ENCODE measurements at places on chromosomes 3 and 15. TPM values are rescaled to one million over a fixed set of nuclear protein-coding genes. Genes with fewer than 3 reads are reported as not detected.

Gene C3orf20
- not detected for total RNA-seq

DNA sequence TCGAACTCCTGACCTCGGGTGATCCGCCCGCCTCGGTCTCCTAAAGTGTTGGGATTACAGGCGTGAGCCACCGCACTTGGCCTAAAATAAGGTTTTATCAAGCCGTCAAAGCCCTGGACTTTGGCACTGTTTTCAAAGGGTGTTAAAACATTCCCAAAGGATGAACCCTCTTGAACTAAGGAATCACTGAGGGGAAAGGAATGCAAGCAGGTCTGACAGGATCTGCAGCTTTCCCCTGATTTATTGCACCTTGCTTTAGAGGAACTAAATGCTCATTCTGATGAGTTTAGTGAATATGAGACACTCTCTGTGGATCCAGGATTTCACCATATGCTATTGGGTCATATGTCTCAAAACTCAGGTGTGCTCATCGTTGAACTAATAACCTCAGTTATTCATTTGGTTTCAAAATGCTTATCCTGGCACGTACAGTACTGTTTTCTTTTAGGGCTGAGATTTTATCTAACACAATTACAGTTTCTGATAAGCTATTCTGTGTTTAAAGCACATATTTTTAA is 63.0 kb upstream of the TSC22D2 start:
- DNase-seq = no peak

Gene ZNF80
- not detected for total RNA-seq

DNA sequence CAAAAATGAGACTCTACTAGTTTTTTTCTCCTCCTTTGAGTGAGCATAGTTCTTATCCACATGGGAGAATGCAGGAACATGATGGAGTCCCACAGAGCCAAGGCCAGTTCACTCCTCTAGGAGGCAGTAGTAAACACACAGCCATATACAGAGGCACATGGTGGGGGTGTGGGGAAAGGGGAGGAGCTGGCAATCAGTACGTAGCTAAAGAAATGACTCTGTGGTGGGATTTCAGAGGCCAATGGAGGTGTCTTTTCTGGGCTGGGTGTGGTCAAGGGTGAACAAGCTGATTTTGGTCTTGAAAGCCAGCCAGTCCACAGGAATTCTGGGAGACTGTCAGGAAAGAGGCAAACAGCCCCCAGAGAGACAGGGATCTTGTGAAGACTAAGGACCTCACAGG is 6.6 kb upstream of the RAB11A start:
- DNase-seq = peak; percentile 76

- DNase-seq = no peak
Measured at GRCh38 chr3:36494461-36495109, 114.3 kb downstream of the STAC start.

DNA sequence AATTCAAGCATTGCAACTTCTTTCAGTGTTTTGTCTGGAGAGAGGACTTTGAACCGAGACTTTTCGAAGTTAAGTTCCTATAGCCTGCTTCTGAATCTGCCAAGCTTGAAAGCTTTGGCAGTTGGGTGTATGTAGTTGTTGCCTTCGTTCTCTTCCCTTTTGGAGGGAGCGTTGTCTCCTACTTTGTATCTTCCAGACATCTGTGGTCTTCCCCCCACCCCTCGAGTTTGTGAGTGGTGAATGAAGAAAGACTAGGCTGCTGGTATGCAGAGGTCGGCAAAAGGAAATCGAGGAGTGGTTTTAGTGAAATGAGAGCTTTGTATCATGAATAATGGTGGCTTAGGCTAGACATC is 1.3 kb downstream of the CTNNB1 start:
- no peak for DNase-seq

DNA sequence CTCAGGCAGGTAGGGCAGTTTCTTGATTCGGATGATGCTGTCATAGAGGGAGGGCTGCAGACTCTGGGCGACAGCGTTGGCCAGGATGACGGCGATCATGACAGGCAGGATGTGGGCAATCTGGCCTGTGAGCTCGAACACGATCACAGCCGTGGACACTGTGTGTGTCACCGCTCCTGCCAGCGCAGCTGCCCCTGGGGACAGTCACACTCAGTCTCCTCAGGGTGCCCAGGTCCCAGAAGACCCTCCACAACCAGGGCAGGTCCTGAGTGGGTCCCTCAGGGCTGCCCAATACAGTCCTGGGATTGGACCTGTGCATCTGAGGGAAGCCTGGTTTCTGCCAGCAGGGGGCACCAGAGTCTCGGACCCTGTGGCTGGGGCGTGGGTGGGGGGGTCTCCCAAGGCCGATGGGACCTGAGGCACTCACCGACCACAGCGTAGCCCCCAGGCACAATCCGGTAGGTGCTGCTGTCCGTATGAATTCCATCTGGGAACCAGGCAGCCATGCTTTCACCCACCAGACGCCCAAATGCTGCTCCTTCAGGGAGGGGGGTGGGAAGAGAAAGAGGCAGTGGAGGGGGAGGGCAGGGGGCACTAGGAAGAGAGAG is 7.2 kb downstream of the CLCN2 start:
- no peak for DNase-seq

Gene CKMT1B
- 30.5 TPM for total RNA-seq

Gene GP5
- 0.13 TPM for total RNA-seq

Gene PP2D1
- not detected for total RNA-seq

Gene KLHL40
- total RNA-seq = not detected

GRCh38 chr3:156605686-156606605 is 51.0 kb upstream of the SSR3 start:
- peak; percentile 41 for DNase-seq

All from H1 (cell line).